ENCODE measurements at places on chromosomes 3 and 15. TPM values are rescaled to one million over a fixed set of nuclear protein-coding genes. Genes with fewer than 3 reads are reported as not detected.

GRCh38 chr15:86001200-86001599 is 78.5 kb upstream of the AGBL1 start:
- DNase-seq, result no peak
- no peaks in the 10 kb centered on the region for H3K27me3 ChIP-seq
- no peak overlapping the region for H3K27ac ChIP-seq
- H3K36me3 ChIP-seq, result no peaks in the 10 kb centered on the region
- no peak overlapping the region for H3K4me3 ChIP-seq

DNA sequence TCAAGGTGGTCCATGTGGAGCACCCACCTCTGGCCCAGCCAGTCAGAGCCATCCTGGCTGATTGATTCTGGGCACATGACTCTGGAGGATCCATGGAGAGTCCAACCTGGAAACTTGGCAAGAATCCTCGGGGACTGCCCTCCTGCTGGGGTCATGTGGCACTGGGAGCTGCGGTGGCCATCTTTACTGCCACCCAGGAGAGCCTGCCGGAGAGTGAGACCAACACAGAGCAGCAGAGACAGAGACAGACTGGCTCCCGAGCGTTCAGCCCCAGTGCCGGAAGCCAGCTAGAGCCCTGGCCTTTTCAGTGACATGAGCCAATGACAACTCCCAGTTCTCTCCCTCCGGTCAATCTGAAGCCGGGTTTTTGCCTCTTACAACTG is 11.5 kb upstream of the GATA2 start:
- H3K27me3 ChIP-seq, result no peaks in the 10 kb centered on the region
- no peak overlapping the region for H3K27ac ChIP-seq
- H3K36me3 ChIP-seq, result no peaks in the 10 kb centered on the region
- H3K4me1 ChIP-seq, result no peaks in the 10 kb centered on the region
- H3K4me3 ChIP-seq, result no peak overlapping the region

DNA sequence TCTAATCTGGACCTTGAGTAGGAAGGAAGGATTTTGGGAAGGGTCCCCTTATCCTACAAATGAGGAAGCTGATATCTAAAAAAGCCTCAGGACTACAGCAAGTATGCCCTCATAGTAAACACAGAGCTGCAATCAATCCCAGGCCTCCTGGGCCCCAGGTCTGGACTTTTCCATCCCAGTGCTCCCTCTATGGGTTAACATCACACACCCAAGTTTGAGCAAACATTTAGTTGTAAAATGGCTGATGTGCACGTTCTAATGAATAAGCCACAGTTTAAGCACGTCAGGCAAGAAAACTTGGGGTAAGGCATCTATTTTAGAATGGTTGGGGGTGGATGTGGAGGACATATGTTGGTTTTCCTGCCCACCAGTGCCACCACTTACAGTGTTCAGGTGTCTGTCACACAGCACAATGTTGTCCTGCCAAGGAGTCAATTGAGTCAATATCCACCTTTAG is 44.3 kb upstream of the UBE2E1 start:
- H3K27me3 ChIP-seq, result no peaks in the 10 kb centered on the region
- no peaks in the 10 kb centered on the region for H3K36me3 ChIP-seq
- H3K4me3 ChIP-seq, result no peak overlapping the region
- no peak overlapping the region for H3K27ac ChIP-seq
- peaks cover 10% of the 10 kb centered on the region for H3K4me1 ChIP-seq

DNA sequence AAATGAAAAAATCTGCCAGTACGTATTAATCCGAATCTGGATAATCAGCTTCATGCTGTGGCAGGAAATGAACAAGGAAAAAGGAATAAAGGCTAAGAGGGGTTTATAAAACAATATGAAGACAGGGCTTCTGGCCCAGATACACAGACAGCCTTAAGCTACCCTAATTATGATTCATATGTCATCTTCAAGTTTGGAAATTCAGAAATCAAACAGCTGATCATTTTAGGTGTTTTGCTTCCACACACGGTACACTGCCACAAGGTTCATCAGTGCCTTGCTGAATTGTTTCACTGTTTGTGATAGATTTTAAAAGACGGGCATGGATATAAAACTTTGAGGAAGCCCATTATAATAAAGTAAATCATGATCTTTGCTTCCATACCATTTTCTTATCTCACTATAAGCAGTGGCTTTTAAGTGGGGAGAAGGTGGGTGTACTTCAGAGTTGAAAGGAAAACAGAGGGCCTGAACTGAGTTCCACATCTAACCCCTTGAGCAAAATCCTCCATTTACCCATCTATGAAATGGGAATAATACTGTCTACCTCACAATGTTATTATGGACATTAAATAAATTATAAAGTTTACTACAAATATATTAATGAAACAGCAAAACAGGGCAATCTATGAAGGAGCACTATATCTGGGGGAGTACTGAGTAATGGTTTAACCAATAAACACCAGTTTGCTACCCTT is 15.7 kb downstream of the GTPBP8 start:
- H3K4me3 ChIP-seq, result no peak overlapping the region
- peaks cover 61% of the 10 kb centered on the region for H3K36me3 ChIP-seq
- no peak overlapping the region for H3K27ac ChIP-seq
- no peak for DNase-seq

DNA sequence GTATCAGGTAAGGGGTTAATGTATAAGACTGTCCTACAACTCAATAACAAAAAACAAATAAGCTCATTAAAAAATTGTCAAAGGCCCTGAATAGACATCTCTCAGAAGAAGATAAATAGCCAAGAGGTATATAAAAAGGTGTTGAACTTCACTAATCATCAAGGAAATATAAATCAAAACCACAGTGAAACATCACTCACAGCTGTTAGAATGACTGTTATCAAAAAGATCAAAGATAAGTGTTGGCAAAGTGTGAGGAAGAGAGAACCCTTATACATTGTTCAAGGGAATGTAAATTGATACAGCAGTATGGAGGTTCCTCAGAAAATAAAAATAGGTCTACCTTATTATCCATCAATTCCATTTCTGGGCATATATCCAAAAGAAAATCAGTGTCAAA is 95.5 kb downstream of the FILIP1L start:
- H3K36me3 ChIP-seq, result 0 out of 2 replicates have a peak, but pooled peaks cover 7% of the 10 kb centered on the region
- no peak overlapping the region for H3K27ac ChIP-seq
- H3K27me3 ChIP-seq, result no peaks in the 10 kb centered on the region

DNA sequence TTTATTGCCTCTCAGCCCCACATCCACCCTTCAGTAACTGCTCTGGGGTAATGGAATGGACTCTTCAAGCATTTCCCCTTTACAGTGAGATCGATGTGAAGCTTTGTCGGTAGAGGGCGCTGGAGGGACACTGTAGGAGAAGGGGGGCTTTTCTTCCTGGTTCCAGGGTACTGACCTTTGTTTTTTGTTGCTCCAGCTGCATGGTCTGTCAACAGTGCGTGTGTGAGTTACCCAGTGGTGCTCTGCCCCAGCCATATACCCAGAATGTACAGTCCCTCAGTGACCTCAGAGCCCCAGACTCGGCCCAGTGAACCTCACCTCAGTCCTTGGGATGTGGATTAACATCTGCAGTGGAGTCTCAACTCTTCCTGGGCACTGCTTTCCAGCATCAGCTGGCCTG is 180.3 kb upstream of the TSC22D2 start:
- peaks cover 1% of the 10 kb centered on the region for H3K4me1 ChIP-seq
- no peaks in the 10 kb centered on the region for H3K27me3 ChIP-seq
- no peak overlapping the region for H3K4me3 ChIP-seq

- no peak for DNase-seq
- H3K27ac ChIP-seq, result no peak overlapping the region
- no peak overlapping the region for H3K4me3 ChIP-seq
These were observed 671.9 kb upstream of the CBLB start for GRCh38 chr3:106540743-106541142.

DNA sequence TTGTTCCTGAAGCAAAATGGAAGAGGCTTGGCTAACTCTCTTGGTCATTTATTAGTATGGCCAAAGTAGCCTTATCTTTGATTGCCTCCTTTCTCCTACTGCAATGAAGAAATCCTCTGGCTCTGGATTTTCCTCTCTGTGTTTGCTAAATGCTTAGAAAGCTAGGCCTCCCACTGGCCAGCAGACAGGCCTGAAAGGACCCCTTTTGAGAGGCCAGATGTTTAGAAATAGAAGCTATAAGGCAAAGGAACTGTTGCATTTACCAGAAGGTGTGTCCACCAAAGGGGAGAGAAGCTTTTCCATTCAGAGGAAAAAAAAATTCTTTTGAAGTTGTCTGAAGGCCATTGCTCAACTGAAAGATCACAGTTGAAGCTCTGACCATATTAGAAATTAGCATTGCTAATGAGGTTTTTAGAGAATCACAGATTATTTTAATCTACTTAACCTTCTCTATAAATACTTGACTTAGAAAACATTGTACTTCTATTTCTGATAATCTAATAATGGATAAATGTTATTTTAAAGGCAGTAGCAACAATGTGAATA is 160.8 kb downstream of the SYNPR start:
- no peak for DNase-seq
- H3K27me3 ChIP-seq, result peaks cover 26% of the 10 kb centered on the region
- H3K4me3 ChIP-seq, result no peak overlapping the region
- no peaks in the 10 kb centered on the region for H3K36me3 ChIP-seq
- no peak overlapping the region for H3K27ac ChIP-seq

GRCh38 chr3:43921056-43921648 is 230.4 kb downstream of the ABHD5 start:
- H3K27me3 ChIP-seq, result peaks cover 25% of the 10 kb centered on the region
- peaks cover 8% of the 10 kb centered on the region for H3K4me1 ChIP-seq
- H3K4me3 ChIP-seq, result no peak overlapping the region
- H3K36me3 ChIP-seq, result no peaks in the 10 kb centered on the region
- no peak overlapping the region for H3K27ac ChIP-seq

Gene RTP3
- total RNA-seq, result not detected

Gene CFAP100
- not detected for total RNA-seq

Gene COPS2
- total RNA-seq, result 58.0 TPM

Gene MAGI1
- 13.8 TPM for total RNA-seq
